DMS79 (cell line): ENCODE measurements at places on chromosomes 11 and 22.

GRCh38 chr22:50243685-50244419 lies 971 bp downstream of the TUBGCP6 start:
- DNase-seq = no peak

- DNase-seq = no peak
These were observed 109.4 kb upstream of the RCN1 start for GRCh38 chr11:31981457-31981856.

GRCh38 chr11:99934008-99934407 lies 753.1 kb upstream of the ARHGAP42 start:
- DNase-seq = no peak

DNA sequence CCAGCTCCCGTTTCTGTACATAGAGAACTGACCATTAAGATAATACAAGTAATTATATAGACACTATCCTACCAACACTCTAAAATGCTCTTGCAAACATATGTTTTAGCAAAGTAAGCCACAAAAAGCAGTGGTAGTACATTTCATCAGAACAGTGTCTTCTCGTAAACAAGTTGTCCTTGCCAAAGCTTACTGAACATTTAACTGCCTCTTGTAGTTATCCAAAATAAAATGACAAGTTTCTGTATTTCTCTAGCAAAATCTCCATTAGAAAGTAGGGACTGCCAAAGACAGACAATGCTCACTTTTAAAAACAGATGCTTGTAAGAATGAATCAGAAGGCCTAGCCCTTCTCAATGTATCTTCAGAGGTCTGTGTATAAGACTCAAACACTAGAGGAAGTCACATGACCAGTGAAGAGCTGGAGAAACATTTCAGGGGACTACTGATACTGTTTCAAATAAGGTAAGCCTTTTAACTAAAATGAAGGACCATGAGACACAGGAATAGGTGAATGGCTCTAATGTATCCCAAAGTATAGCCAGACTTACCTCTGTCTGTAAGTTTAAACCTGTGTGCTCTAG lies 7.8 kb upstream of the ZC3H12C start:
- DNase-seq = no peak

DNA sequence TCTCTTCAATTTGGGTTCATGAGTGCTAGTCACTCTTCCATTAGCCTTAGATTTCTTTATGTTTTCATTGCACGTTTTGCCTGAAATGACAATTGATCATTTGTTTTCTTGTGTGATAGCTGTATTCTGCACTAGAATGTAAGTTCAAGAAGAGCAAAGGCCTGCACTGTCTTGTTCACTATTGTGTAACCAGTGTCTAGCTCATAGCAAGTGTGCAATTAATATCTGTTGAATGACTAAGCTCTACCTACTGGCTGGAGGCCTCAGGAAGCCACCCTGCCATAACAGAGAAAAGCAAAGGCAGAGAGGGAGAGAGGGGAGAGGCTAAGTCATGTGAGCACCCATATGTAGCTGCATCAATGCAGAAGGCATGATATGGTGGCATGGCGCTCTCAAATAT lies 292.8 kb upstream of the SYN3 start:
- no peak for DNase-seq

GRCh38 chr11:33564856-33565453 lies 135.7 kb downstream of the C11orf91 start:
- no peak for DNase-seq

GRCh38 chr11:116335078-116335477 lies 437.7 kb downstream of the BUD13 start:
- no peak for DNase-seq

DNA sequence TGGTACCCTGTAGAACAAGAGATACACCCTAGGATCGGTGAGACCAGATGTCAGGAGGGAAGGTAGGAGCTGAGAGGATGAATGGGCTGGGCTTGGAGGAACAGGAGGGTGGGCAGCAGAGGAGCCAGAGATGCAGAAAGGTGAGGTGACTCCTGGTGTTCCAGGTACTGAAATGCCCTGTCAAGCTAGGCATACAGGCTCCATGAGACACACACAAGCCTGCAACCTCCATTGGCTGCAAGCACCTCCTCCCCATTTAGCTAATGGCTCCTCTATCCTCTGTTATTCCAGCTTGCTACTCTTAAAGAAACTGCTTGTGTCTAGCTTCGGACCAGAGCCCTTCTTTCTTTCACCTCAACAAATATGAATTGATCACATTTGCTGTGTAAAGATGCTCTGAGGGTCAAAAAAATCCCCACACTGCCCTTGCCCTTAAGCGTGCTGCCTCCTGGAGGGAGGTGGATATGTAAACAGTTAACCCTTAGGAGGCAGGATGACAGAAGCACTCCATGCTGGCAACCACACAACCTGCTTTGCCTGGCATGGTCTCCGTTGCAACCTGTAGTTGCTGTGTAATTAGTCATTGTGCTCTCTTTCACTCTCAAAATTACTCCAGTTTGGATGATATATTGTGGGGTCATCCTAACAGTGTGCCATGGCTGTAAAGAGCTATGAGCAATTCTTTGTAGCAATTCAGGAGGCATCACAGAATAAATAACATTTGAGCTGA lies 156.0 kb downstream of the PKNOX2 start:
- no peak for DNase-seq

- no peak for DNase-seq
These were observed 17.5 kb downstream of the CTTN start for GRCh38 chr11:70415642-70416395.

DNA sequence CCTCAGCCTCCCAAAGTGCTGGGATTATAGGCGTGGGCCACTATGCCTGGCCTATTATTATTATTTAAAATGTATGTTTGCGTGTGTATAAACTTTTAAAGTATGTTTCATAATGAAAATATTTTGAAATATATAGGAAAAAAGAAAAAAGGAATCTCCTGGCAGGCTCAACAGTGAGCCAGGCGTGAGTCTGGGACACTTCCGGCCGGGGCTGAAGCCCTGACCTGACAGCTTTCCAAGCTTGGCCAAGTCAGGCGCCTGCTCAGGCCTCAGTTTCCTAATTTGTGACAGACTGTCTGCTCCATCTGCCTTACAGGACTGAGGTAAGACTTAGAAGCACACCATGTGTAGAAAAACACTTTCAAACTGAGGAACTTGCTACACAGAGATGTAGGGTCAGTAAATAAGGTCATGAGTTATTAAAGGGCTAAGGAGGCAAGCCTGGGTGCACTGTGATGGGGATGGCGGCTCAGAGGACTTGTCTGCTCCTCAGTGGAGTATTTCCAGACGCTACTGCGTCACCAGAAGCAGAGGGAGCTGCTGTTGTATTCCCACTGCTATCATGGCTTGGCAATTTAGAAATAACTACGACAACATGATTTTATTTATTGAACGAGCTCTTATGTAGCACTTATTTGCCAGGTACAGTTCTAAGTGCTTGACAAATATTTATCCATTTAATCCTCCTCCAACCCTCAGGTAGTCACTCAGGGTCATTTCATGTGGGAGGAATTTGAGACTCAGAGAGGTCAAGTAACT lies 100.1 kb downstream of the PRR5L start:
- DNase-seq = peak; percentile 62

DNA sequence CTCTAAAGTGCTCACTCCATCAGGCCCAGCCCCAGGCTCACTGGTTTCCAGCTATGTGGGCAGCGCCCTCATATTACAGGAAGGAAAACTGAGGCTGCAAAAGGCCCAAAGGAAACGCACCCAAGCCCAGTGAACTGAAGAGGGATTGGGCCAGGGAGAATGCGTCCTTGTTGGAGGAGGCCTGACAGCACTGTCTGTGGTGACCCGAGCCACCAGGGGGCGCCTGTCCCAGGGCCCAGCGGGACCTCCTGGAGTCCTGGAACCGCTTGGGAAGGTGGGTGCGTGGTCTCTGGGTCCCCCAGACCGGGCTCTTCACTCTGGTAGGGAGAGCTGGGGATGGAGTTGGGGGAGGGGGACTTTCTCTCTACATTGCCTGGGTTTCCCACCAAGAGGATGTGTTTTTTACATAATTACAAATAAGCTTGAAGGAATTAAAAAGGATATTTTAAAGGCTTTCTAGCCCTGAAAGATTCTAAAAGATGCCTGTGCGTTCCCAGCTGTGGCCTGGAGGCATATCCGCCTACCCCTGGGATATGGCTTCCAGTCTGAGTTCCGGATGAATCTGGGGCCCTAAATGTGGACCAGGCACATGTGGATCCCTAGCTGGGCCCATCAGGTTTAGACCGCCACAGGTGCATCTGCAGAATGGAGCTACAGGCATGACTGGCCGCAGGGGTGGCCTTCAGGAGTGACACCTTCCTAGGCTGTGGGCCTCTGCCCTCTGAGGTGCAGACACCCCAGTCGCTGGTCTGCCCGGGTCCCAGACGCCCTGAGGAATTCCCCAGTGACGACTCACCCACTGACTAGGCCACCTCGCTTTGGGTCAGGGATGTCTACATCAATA lies 4.2 kb downstream of the SPI1 start:
- DNase-seq = no peak

DNA sequence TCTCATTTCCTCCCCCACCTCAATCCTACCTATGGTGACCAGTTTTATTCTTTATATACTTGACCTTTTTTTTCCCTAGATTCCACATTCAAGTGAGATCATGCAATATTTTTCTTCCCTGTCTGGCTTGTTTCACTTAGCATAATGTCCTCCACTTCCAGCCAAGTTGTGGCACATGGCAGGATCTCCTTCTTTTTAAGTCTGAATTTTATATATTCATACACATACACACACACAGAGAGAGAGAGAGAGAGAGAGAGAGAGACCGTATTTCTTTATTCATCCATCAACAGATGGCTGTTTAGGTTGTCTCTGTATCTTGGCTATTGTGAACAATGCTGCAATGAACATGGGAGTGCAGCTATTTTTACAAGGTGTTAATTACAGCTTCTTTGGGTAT lies 1.4 kb downstream of the POU2AF2 start:
- DNase-seq = no peak

DNA sequence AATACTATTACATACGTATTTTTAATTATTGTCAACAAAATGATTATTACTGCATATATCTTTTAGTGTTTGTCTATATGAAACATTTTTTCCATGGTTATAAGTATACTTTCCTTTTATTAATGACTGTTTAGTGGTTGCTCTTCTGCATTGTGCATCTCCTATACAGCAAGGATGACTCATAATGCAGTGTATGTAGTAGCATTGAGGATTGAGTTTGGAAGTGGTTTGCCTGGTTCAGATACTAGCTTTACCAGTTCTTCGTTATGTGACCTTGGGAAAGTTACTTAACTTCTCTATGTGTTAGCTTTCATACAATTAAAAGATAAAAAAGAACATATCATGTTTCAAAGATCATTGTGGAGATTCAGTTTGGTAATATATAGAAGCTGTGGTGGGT lies 44.1 kb downstream of the CHORDC1 start:
- no peak for DNase-seq

- DNase-seq = no peak
These were observed 72.9 kb downstream of the GAB2 start for GRCh38 chr11:78344676-78345075.

DNA sequence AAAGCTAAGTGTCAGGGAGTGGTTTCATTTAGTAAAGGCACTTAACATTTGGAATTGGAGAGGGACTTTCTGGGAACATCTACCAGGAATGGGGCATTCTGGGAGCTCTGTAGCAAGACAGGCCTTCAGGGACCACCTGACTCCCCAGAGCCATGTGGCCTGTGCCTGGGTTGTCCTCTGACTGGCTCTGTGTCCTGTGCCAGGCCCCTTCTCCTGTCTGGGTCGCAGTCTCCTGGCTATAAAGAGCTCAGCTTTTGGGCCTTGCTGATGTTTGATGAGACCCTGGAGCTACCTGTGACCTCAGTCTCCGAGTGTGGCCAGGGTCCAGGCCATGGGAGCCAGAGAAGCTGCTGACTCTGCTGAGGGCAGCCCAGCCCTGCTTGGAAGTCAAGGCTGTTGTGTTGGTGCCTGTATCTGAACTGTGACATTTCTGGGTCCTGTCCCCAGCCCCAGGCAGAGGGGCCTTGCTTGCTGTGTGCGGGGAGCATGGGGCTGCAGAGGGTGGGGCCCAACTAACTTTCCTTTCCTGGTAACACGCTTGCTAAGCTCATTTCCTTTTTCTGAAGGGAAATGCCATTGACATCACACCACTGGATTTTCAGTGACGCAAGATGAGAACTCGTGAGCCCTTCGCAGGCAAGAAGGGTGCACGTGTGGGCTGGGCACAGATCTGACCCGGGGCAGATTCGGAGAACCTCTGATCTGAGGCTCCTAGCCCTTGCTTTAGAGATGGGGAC lies 41.3 kb downstream of the LRRC32 start:
- DNase-seq = no peak

- DNase-seq = no peak
These were observed 63.2 kb downstream of the MTMR3 start for GRCh38 chr22:29946220-29946619.
